ENCODE measurements at places on chromosomes 6 and 20. TPM values are rescaled to one million over a fixed set of nuclear protein-coding genes. Genes with fewer than 3 reads are reported as not detected.

GRCh38 chr20:41462372-41463161 lies 95.9 kb upstream of the EMILIN3 start:
- no peak overlapping the region for H3K4me3 ChIP-seq
- H3K36me3 ChIP-seq = no peaks in the 10 kb centered on the region
- H3K4me1 ChIP-seq = no peaks in the 10 kb centered on the region

- no peaks in the 10 kb centered on the region for H3K4me1 ChIP-seq
- H3K27ac ChIP-seq = no peak overlapping the region
- no peak overlapping the region for H3K4me3 ChIP-seq
- no peak for DNase-seq
- H3K36me3 ChIP-seq = no peaks in the 10 kb centered on the region
Observed at GRCh38 chr6:14085176-14085787, 32.3 kb upstream of the CD83 start.

GRCh38 chr20:23645575-23645974 lies 7.8 kb upstream of the CST3 start:
- H3K4me1 ChIP-seq = peaks cover 10% of the 10 kb centered on the region
- H3K36me3 ChIP-seq = no peaks in the 10 kb centered on the region
- H3K4me3 ChIP-seq = no peak overlapping the region
- DNase-seq = no peak
- no peaks in the 10 kb centered on the region for H3K27me3 ChIP-seq
- no peak overlapping the region for H3K27ac ChIP-seq

- no peak overlapping the region for H3K27ac ChIP-seq
- no peak overlapping the region for H3K4me3 ChIP-seq
Observed at GRCh38 chr20:51931371-51931781, 129.1 kb upstream of the SALL4 start.

DNA sequence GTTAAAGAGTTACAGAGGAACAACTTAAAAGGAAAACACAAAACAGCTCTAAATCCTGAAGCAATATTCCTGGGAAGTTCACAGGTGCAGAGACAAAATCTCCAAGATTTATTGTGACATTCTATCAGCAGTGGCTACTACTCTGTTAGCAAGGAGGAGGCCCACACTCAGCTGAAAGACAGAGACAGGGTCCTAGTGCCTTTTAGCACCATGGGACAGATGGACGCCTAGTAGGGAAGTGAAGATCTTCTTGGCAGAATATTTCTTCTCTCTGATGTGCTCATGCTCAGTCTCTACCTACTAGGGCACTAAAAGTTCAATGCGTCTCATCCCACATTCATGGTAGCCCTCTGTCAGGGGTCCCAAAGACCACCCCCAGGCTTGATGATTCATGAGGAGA lies 133.4 kb downstream of the LAMP5 start:
- H3K36me3 ChIP-seq = no peaks in the 10 kb centered on the region
- no peaks in the 10 kb centered on the region for H3K4me1 ChIP-seq
- H3K27ac ChIP-seq = no peak overlapping the region
- no peaks in the 10 kb centered on the region for H3K27me3 ChIP-seq

DNA sequence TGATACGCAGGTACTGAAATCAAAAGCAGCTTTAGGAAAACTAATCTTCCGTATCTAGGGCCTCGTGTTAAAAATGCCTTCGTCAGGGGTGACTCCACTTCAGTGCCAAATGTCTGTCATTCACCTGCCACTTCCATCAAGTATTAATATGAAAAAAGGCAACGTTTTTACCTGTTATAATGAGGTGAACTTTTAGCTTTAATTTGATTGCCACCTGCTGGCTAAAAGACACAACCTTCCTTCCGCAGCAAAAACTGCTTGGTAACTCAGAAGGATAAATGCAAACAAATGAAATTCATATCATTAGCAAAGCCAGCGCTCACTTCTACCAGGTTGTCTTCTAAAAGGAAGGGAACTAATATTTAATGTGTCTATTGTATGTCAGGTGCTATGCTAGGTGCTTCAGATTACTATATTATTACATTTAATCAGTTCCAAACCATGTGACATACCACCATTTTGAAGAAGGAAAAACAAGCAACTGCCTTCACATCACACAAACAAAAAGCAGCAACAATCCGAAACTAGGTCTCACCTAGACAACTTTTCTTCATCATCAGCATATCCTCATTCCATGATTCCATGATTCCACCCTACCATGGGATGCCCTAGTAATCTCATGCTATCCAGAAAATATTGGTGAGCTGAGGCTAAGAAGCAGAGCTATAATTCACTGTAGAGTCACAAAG lies 20.6 kb upstream of the ARHGAP18 start:
- DNase-seq = no peak
- H3K36me3 ChIP-seq = no peaks in the 10 kb centered on the region
- no peak overlapping the region for H3K27ac ChIP-seq

DNA sequence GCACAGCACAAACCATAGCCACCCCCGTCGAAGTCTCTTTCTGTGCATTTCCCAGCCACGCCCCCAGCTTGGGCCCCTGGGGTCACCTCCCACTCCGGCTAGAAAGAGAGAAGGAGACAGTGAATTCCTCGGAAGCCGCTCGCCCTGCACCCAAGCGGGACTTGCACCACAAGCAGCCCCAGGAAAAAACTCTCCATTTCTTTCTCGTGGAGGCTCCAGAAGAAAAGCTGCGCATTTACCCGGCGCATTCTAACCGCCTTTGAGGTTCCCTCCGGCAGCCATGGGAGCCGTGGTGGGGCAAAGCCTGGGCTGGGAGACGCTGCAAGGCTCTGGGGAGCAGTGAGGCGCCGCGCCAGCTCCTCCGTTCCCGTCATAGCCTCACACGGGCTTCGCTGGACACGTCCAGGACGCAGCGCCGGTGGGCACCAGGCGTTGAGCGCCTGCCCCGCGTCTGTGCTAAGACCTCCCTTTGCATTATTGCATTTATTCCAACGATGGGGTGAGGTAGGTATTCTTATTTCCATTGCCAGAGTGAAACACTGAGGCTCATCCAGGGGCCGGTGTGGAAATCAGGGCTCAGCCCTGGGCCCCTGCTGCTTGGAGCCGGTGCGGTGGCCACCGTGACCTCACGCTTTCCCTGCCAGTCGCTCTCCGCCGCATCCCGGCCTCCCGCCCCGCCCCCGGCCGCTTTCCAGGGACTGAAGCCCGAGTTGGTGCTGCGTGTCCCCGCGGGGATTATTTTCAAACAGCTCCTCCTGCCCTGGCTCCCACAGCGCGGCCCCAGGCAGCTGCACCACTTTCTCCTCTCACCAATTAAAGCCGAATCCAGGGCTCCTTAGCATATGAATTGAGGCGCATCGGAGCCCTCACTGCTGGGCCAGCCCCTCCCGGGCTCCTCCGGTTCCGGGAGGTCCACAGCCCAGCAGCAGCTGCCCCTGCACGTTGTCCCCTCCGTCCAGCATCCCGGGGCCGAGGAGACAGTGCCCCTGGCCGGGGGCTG lies 148.3 kb upstream of the AFDN start:
- peak; percentile 66 for DNase-seq
- peak overlapping the region; percentile 33 for H3K4me3 ChIP-seq
- H3K27me3 ChIP-seq = peaks cover 24% of the 10 kb centered on the region
- H3K4me1 ChIP-seq = peaks cover 18% of the 10 kb centered on the region

DNA sequence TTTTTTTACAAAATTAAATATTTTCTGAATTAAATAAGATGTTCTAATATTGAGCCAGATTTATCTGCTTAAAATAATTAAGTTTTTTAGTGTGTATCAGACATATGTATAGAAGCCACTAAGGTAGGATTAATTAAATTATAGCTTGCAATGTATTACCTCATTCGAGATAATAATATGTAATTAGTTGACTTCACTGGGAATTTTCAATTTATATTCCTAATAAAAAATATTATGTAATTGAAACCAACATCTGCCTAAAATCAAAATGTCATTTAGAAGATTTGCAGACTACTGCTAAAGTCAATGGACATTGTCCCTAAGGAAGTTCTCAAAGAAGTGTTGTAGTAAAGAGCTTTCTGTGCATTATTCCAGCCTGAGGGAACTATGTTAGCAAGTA lies 254.7 kb downstream of the EYS start:
- DNase-seq = no peak
- no peaks in the 10 kb centered on the region for H3K4me1 ChIP-seq
- H3K4me3 ChIP-seq = no peak overlapping the region
- H3K27me3 ChIP-seq = no peaks in the 10 kb centered on the region

GRCh38 chr6:776951-777350 lies 84.0 kb upstream of the EXOC2 start:
- H3K36me3 ChIP-seq = no peaks in the 10 kb centered on the region
- no peaks in the 10 kb centered on the region for H3K27me3 ChIP-seq
- no peak for DNase-seq
- no peak overlapping the region for H3K4me3 ChIP-seq

DNA sequence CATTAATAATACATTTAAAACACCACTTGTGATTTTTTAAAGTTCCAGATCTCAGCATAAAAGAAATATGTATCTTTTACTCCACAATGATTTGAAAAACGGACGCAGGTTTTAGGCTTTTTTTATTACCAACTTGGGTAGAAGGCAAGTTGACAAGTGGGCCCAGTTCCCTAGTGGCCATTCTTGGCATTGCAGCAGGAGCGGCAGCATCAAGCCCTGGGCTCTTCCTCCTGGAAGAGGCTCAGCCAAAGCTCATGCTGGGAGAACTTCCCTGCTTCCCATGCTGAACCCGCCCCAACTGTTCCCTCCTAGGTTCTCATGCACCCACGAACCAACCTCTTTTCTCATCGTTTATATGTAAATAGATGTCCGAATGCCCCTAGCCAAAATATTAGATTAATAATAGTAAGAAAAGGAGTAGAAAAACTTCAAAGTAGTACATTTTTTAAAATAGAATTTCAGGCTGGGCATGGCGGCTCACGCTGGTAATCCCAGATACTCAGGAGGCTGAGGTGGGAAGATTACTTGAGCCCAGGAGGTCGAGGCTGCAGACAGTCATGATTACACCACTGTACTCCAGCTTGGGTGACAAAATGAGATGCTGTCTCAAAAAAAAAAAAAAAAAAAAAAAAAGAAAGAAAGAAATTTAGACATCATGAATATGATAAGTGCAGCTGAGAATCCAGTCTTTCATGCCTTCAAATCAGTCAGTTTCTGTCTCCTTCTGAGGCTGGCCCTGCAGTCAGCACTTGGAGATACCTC lies 18.2 kb upstream of the MYB start:
- no peak overlapping the region for H3K27ac ChIP-seq
- no peak for DNase-seq
- H3K4me1 ChIP-seq = no peaks in the 10 kb centered on the region
- H3K36me3 ChIP-seq = no peaks in the 10 kb centered on the region
- no peaks in the 10 kb centered on the region for H3K27me3 ChIP-seq

- H3K27me3 ChIP-seq = no peaks in the 10 kb centered on the region
- H3K4me3 ChIP-seq = no peak overlapping the region
- peaks cover 22% of the 10 kb centered on the region for H3K4me1 ChIP-seq
- no peaks in the 10 kb centered on the region for H3K36me3 ChIP-seq
Observed at GRCh38 chr6:2817903-2818443, 23.7 kb downstream of the SERPINB1 start.

DNA sequence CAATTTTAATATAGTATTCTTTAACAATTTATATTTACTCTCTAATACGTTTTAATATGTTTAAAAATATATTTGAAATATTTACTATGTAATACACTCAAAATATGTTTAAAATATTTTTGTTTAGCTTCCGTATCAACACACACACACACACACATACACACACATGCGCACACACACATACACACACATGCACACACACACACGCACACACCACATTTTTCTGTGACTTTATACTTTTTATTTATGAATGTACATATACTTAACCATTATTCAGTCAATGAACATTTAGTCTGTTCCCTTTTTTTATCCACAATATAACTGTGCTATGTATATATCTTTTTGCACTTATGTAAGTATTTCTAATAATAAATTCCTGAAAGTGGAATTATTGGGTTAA lies 15.7 kb downstream of the OR2B6 start:
- H3K4me1 ChIP-seq = no peaks in the 10 kb centered on the region
- no peak overlapping the region for H3K27ac ChIP-seq
- H3K4me3 ChIP-seq = no peak overlapping the region
- H3K36me3 ChIP-seq = no peaks in the 10 kb centered on the region
- H3K27me3 ChIP-seq = no peaks in the 10 kb centered on the region
- no peak for DNase-seq

GRCh38 chr6:13763740-13764381 lies 50.5 kb downstream of the MCUR1 start:
- no peaks in the 10 kb centered on the region for H3K36me3 ChIP-seq
- no peaks in the 10 kb centered on the region for H3K27me3 ChIP-seq
- peak overlapping the region; percentile 75 for H3K27ac ChIP-seq
- peak; percentile 48 for DNase-seq

- H3K36me3 ChIP-seq = no peaks in the 10 kb centered on the region
- H3K27me3 ChIP-seq = no peaks in the 10 kb centered on the region
- DNase-seq = peak; percentile 39
- no peak overlapping the region for H3K4me3 ChIP-seq
- H3K4me1 ChIP-seq = no peaks in the 10 kb centered on the region
Observed at GRCh38 chr20:38460040-38460623, 12.5 kb upstream of the RALGAPB start.

- H3K4me1 ChIP-seq = peaks cover 57% of the 10 kb centered on the region
- no peaks in the 10 kb centered on the region for H3K36me3 ChIP-seq
- no peak for DNase-seq
- H3K4me3 ChIP-seq = no peak overlapping the region
- H3K27me3 ChIP-seq = no peaks in the 10 kb centered on the region
Observed at GRCh38 chr6:38034274-38034914, 214.9 kb downstream of the ZFAND3 start.

- no peaks in the 10 kb centered on the region for H3K27me3 ChIP-seq
- H3K4me3 ChIP-seq = no peak overlapping the region
- no peak overlapping the region for H3K27ac ChIP-seq
- no peak for DNase-seq
- no peaks in the 10 kb centered on the region for H3K36me3 ChIP-seq
- no peaks in the 10 kb centered on the region for H3K4me1 ChIP-seq
Observed at GRCh38 chr6:150324044-150324443, 44.8 kb upstream of the IYD start.

- H3K36me3 ChIP-seq = no peaks in the 10 kb centered on the region
- H3K27ac ChIP-seq = no peak overlapping the region
- no peak for DNase-seq
- H3K4me1 ChIP-seq = peaks cover 20% of the 10 kb centered on the region
Observed at GRCh38 chr6:154791556-154792317, 58.5 kb downstream of the SCAF8 start.

DNA sequence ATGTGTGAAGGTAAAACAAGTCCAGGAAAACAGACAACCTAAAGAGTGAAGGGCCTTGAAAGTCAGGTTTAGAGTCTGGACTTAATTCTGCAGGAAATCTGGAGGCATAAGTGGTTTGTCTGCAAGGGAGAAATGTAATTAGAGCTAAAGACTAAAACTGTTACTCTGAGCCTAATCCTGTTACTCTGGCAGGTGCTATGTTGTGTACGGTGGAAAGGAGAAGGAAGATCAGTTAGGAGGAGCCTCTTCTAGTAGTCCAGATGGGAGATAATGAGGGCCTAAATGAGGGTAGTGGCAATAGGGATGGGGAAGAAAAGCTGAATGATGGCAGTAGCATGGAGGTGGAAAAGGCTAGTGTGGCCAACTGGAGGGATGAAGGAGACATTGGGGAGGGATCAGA lies 118.5 kb downstream of the PDSS2 start:
- H3K4me1 ChIP-seq = no peaks in the 10 kb centered on the region
- H3K27me3 ChIP-seq = no peaks in the 10 kb centered on the region
- no peak for DNase-seq
- no peak overlapping the region for H3K4me3 ChIP-seq

The DYNLT2 gene
- 2.2 TPM for total RNA-seq

The TNFAIP3 gene
- total RNA-seq = 23.8 TPM

The REM1 gene
- 9.3 TPM for total RNA-seq

The NNAT gene
- total RNA-seq = 82.8 TPM

The ADGRF5 gene
- total RNA-seq = 15.0 TPM

Data from sigmoid colon (tissue), 7 donors.